Tibial nerve (tissue), 4 donors: ENCODE measurements at places on chromosomes 5 and 9. TPM values are rescaled to one million over a fixed set of nuclear protein-coding genes. Genes with fewer than 3 reads are reported as not detected.
A peak's percentile ranks its signal among the peaks of the same experiment; 100 is the strongest.

DNA sequence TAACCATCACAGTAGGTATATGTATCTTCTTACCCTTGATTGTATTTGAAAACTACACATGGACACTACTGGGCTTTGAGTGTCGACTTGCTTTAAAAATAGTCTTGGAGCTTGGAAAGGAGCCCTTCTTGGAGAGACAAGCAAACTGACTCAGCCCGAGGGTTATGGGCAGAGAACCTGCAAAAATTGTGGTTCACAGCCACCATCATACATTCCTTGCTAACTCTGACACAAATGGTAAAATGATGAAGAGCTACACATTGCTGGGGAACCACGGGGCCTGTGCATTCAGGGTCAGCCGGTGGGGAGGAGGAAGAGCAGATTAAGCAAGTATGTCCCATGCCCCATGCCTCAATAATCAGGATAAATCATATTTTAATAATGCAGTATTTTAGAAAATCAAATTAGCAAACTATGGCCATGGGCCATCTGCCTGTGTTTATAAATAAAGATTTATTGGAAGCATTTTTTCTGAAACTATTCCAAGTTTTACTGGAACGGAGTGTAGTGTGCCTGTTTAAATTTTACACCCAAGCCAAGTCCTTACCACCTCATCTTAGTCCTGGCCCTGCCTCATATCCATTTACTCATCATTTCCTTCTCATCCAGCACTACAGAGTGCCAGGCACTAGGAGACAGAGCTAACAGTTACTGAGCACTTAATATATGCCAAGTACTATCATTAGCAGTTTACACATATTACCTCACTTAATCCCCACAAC lies 195.7 kb downstream of the PALM2AKAP2 start:
- H3K27ac ChIP-seq: no peak overlapping the region
- no peak overlapping the region for H3K4me3 ChIP-seq
- H3K4me1 ChIP-seq: no peaks in the 10 kb centered on the region
- DNase-seq: no peak

ARID3C gene
- 0.30 TPM for total RNA-seq

DNA sequence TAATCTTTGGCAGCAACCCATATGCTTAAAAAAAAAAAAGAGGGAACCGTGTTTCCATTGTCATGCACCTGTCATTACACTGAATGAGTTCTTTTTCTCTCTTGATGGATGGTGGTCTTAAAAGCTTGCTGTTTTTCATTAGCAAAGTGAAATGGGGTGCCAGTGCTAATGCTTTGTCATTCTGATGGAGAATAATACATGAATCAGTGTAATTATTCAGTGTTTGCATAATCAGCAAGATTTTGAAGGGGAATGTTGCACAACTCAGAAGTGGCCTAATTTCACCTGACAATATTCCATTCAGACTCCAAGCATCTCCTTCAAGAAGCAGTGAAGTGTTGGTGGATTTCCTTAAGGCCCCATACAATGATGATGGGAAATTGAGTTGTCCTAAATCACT lies 38.1 kb downstream of the MAP1B start:
- no peaks in the 10 kb centered on the region for H3K36me3 ChIP-seq
- no peaks in the 10 kb centered on the region for H3K27me3 ChIP-seq
- H3K4me3 ChIP-seq: no peak overlapping the region
- H3K27ac ChIP-seq: no peak overlapping the region
- peaks cover 68% of the 10 kb centered on the region for H3K4me1 ChIP-seq

DNA sequence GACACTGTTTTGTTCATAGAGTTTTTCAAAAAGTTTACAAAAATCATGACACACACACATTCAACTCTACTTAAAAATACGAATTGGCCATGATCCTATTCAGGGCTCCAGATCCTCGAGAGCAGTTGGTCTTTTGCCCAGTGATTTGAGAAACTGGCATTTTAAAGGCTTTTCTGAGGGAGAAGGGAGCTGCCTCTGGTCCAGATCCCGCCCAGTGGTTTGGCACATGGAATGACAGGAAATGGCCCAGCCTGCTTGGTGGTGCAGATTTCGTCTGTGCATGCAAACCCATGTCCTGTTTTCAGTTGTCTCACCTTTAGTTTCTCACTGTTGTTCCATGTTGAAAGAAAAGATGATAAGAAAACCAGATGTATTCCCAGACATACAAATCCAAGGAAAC lies 3.6 kb downstream of the CAMK4 start:
- H3K4me1 ChIP-seq: no peaks in the 10 kb centered on the region
- H3K36me3 ChIP-seq: no peaks in the 10 kb centered on the region
- H3K27me3 ChIP-seq: peaks cover 10% of the 10 kb centered on the region
- H3K27ac ChIP-seq: peak overlapping the region; percentile 6
- no peak for DNase-seq
- no peak overlapping the region for H3K4me3 ChIP-seq

ZNF189 gene
- total RNA-seq: 23.7 TPM

DNA sequence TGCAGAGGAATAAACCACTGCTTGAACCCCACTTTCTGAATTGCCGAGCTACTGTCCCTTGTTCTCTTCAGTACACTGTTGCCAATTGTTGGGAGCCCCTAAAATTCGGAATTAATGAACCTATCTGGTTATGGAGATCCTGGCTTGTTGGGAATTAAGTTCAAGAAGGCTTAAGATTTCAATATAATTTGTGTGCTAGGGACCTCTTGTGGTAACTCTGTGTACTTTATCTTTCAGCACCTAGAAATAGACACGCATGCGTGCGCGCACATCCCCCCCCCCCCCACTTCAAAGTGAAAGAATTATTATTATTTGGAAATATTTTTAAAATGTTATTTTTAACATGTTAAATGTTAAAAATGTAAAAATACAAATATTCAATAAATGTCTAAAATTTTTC lies 53.3 kb upstream of the FAM169A start:
- no peak overlapping the region for H3K27ac ChIP-seq
- no peaks in the 10 kb centered on the region for H3K27me3 ChIP-seq
- H3K4me3 ChIP-seq: no peak overlapping the region
- DNase-seq: no peak
- no peaks in the 10 kb centered on the region for H3K4me1 ChIP-seq

MAST4 gene
- 23.8 TPM for total RNA-seq

GRCh38 chr9:20987521-20987920 lies 43.9 kb downstream of the HACD4 start:
- peaks cover 4% of the 10 kb centered on the region for H3K4me1 ChIP-seq
- H3K27me3 ChIP-seq: no peaks in the 10 kb centered on the region
- no peak for DNase-seq
- no peaks in the 10 kb centered on the region for H3K36me3 ChIP-seq
- H3K4me3 ChIP-seq: no peak overlapping the region

DNA sequence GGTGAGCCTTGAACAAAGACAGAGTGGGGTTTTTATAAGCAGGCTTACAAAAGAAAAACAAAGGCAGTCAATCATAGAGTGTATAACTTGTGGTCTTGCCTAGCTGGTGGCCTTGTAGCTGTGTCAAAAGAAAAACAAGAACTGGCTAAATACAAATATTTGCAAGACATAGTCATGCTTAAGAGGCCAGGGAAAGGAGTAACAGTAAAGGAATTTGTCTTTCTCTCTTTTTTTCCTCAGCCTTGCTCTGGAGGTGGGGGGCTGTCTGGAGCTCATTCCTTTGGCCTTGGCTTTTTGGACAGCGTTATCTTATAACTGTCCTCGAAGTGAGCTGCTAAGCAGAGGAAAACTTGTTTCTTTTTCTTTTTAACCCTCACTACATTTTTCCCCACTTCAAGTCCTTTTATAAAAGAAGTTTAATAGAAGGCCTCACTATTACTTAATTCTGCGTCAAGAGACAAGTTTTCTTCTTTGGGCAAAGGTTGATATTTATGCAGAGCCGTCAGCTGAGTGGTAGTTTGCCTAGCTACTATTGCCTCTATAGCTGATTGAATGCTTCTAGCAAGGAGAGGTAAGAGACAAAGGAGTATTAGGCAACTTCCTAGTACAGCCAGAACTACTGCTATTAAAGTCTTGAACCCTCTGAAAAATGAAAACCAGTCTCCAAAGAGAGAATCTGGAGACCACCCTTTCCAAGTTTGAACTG lies 14.3 kb downstream of the CEL start:
- DNase-seq: no peak
- H3K36me3 ChIP-seq: no peaks in the 10 kb centered on the region
- H3K27me3 ChIP-seq: no peaks in the 10 kb centered on the region
- no peak overlapping the region for H3K27ac ChIP-seq
- no peak overlapping the region for H3K4me3 ChIP-seq
